NCI-H2107 (cell line): ENCODE measurements at places on chromosomes 12 and 14.

- DNase-seq = no peak
Observed at GRCh38 chr12:65916991-65917695, 92.9 kb downstream of the HMGA2 start.

GRCh38 chr12:64621257-64621942 lies 11.1 kb downstream of the RASSF3 start:
- no peak for DNase-seq

GRCh38 chr14:31837031-31837430 lies 240.1 kb upstream of the ARHGAP5 start:
- DNase-seq = no peak

DNA sequence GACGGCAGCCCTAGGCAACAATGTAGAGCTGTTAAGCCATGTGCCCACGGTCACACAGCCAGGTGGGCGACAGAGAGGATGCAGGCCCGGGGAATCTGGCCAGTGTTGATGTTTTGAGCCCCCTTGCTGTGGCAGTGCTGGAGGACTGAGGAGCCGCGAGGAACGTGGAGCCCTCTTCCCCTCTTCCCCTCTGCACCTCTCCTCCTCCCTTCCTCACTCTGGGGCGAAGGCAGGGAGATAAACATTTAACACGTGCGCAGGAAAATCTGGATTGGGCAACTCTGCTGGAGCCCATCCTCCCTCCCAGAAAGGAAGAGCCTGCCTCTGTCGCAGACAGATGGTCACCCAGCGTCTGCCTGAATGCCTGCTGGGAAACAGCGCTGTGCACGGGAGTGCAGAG lies 376.8 kb downstream of the FUT8 start:
- no peak for DNase-seq

DNA sequence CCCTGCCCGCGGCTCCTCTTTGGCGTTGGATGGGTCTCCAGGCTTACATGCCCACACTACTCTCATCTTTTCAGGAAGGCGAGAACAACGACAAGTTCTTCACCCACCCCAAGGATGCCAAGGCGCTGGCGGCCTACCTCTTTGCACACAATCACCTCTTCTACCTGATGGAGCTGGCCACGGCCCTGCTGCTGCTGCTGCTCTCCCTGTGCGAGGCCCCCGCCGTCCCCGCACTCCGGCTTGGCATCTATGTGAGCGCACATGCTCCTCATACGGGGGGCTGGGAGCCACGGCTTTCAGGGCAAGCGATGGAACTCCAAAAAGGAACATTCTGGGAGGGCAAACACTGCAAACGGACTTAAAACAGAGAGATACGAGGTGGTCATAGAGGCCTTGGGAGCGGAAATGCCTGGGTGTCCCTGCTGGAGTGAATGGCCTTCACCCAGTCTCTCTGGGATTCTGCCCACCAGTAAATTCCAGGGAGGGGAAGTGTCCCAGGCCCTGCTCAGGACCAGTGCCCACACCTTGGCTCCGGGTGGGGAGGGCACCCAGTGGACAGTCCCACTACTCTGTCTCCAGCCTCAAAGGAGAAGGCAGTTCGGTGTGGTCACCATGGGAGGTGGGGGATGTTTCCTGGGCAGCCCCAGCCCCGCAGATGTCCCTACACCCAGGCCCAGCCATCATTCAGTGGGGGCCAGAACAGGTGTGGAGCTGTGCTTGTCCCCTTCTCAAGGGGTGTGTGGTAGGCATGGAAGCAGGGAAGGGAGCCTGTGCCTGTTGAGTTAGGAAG lies 45.0 kb downstream of the TPCN1 start:
- no peak for DNase-seq

DNA sequence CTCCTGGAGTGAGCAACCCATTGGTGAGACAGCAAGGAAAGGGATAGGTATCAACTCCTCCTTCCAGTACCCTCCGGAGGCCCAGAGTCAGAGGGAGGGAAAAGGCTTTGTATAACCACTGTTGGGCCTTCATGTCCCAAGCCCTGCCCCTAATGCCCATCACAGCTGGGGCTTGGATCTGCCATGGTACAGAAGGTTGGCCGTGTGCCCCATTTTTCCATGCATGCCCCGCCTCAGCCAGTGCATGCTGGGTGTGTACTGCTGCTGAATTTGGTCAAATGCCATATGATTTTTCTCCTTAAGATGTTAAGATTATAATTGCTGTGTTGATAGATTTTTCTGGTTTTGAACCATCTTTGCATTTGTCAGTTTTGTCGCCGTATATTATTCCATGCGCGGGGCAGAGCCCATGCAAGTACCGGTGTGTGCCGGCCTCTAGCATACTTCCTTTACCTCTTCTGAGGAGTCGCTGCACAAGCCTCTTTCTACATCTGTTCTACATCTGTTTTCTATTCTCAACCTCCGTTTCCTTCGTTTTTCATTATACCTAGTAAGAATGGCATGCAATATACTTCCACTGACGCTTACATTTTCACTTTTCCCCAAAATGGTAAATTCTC lies 26.6 kb downstream of the PPP2R5C start:
- no peak for DNase-seq

GRCh38 chr14:67416810-67417209 lies 4.8 kb upstream of the PLEK2 start:
- no peak for DNase-seq
